ENCODE measurements at places on chromosomes 5 and 9. TPM values are rescaled to one million over a fixed set of nuclear protein-coding genes. Genes with fewer than 3 reads are reported as not detected.

BICD2 gene
- 30.4 TPM for total RNA-seq

SV2C gene
- 0.18 TPM for total RNA-seq

DNA sequence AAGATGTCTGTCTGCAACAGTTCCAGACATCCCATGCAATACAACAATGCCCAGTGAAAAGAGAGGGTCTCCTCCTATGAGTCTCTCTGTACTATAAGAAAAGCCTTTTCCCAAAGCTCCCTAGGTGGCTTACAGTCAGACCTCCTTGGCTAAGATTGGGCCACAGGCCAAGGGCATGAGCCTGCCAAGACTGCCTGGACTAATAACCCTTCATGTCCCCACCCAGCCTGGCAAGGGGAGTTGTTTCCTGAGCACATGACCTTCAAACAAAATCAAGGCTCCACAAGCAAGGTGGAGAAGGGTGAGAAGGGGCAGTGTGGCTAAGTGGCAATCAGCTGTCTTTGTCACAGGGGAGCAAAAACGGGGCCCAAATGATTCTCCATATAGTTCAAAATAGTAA is 75.6 kb upstream of the ZSWIM6 start:
- H3K4me1 ChIP-seq = peaks cover 44% of the 10 kb centered on the region
- H3K4me3 ChIP-seq = no peak overlapping the region
- DNase-seq = no peak
- no peaks in the 10 kb centered on the region for H3K36me3 ChIP-seq
- H3K27ac ChIP-seq = no peak overlapping the region

GRCh38 chr5:131394128-131394527 is 130.3 kb downstream of the CDC42SE2 start:
- H3K27me3 ChIP-seq = no peaks in the 10 kb centered on the region
- peaks cover 44% of the 10 kb centered on the region for H3K36me3 ChIP-seq
- DNase-seq = no peak
- no peak overlapping the region for H3K4me3 ChIP-seq
- H3K4me1 ChIP-seq = no peaks in the 10 kb centered on the region

RALGPS1 gene
- 26.9 TPM for total RNA-seq

Data from mesothelial cell of epicardium (in vitro differentiated cells).